ENCODE measurements at places on chromosomes 11 and 22. TPM values are rescaled to one million over a fixed set of nuclear protein-coding genes. Genes with fewer than 3 reads are reported as not detected.

Gene CDC45
- 7.9 TPM for total RNA-seq

Gene RFPL1
- not detected for total RNA-seq

Gene TRPC6
- total RNA-seq: 6.1 TPM

Gene SAA2
- total RNA-seq: not detected

Gene GGT1
- 4.4 TPM for total RNA-seq

Gene STIM1
- 32.1 TPM for total RNA-seq

GRCh38 chr22:30170129-30170528 lies 76.4 kb downstream of the LIF start:
- DNase-seq: no peak

- DNase-seq: peak; percentile 49
Observed at GRCh38 chr11:111331711-111332479, 33.5 kb downstream of the POU2AF3 start.

DNA sequence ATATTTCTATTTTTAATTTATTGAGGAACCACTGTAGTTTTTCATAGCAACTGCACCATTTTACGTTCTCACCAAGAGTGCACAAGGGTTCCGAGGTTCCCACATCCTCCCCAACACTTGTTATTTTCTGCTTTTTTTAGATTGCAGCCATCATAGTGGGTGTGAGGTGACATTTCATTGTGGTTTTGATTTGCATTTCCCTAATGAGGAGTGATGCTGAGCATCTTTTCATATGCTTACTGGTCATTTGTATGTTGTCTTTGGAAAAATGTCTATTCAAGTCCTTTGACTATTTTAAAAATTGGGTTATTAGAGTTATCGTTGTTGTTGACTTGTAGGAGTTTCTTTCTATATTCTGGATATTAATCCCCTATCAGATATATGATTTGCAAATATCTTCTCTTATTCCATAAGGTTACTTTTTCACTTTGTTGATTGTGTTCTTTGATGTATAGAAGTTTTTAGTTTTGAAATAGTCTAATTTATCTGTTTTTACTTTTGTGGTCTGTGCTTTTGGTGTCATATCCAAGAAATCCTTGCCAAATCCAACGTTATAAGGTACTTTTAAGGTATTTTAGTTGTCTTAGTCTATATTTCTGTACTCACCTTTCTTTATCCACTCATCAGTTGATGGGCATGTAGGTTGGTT lies 9.0 kb downstream of the NEAT1 start:
- DNase-seq: no peak

DNA sequence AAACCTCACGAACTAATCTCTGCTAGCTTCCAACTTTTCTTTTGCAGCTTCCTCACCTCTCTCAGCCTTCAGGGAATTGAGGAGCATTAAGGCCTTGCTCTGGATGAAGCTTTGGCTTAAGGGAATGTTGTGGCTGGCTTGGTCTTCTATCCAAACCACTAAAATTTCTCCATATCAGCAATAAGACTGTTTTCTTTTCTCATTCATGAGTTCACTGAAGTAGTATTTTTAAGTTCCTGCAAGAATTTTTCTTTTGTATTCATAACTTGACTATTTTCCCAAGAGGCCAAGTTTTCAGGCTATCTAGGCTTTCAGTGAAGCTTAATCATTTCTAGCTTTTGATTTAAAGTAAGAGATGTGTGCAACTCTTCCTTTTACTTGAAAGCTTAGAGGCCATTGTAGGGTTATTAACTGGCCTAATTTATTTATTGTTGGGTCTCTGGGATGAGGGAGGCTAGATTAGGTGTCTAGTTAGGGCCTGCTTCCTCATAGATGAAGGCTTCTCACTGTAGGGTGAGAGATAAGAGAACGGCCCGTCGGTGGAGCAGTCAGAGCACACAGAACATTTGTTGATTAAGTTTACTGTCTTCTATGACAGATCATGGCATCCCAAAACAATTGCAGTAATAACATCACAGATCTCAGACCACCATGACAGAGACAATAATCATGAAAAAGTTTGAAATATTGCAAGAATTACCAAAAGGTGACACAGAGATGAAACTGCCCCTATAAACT lies 33.2 kb downstream of the CSF2RB start:
- no peak for DNase-seq

DNA sequence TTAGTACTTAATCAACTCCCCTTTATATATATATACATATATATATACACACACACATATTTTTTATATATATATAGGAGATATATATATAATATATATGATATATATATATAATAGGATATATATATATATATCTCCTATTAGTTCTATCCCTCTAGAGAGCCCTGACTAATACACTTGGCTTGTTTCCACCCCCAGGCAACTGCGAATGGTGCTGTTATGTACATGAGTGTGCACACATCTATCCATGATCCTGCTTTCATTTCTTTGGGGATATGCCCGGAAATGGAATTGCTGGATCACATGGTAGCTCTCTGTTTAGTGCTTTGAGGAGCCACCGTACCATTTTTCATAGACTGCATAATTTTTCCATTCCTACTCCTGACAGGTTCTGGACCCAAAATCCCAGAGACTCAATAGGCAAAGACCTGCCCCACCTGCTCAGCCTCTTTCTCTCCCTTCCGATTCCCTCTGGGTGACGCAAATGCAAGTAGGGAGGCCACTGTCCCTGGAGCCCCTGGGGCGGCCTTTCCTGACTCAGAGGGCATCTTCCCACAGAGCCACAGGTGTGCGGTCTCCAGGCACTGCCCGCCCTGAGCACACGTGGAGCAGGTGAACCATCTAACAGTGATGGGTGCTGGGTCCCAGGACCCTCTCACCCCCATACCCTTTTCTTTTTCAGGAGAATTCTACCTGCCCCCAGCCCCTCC lies 12.0 kb downstream of the FGF3 start:
- DNase-seq: no peak

- no peak for DNase-seq
Observed at GRCh38 chr11:26700574-26701235, 21.2 kb downstream of the SLC5A12 start.

GRCh38 chr11:93645938-93646337 lies 15.5 kb upstream of the CEP295 start:
- DNase-seq: no peak

DNA sequence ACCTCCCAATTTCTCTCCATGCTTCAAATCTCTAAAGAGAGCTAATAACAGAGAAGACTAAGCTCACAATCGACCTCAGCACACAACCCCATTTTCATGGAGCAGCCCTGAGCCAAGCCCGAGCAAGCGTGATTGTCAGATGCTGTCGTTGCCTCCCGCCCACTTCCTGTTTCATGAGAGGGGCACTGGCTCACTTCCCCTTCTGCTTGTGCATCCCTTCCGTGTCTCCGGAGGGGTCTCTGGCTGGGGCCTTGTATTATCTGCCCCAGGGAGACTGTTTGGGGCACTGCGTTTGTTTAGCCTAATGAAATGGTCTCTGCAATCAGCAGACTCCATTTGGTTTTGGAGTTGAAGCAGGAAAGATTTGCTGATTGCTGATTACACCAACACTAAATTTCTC lies 181.3 kb upstream of the SEZ6L start:
- DNase-seq: no peak

- no peak for DNase-seq
Observed at GRCh38 chr11:28981381-28981780, 873.2 kb downstream of the METTL15 start.

Data from spinal cord (tissue), 10 donors.